ENCODE measurements at places on chromosomes 16 and 17.

GRCh38 chr17:70713694-70714093, 544.4 kb downstream of the KCNJ2 start:
- DNase-seq = no peak

- peak; percentile 76 for DNase-seq
Measured at GRCh38 chr17:77366558-77367245, 225.9 kb downstream of the SEC14L1 start.

DNA sequence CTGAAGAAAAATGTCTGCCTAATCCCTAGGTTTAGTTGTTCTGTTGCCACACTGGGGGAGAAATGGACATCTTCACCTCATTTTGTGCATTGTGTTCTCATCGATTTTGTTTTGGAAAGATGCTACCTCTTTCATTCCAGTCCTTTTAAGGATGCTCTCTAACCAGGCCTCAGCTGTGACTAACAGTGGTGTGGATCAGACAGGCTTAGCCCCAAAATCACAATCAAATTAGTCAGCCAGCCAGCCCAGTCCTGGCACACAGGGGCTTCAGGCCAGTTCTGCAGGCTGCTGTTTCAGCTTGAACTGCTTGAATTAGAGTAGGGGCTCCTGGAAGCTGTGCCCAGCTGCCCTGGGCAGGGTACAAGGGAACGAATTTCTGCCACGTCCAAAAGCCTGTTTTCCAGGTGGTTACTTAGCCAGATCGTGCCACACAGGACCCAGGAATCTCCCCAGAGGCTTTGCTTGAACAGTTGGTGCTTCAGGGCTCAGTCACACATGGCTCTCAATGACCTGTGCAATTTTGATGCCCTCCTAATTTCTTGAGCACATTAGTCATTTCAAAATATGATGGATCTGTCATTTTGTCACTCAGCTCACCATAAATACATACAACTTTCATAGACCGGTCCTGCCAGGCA, 60.7 kb downstream of the CLEC16A start:
- DNase-seq = peak; percentile 89

GRCh38 chr16:87604634-87605111, 2.4 kb downstream of the JPH3 start:
- no peak for DNase-seq

- peak; percentile 40 for DNase-seq
Measured at GRCh38 chr16:69563605-69564580, 1.9 kb upstream of the NFAT5 start.

DNA sequence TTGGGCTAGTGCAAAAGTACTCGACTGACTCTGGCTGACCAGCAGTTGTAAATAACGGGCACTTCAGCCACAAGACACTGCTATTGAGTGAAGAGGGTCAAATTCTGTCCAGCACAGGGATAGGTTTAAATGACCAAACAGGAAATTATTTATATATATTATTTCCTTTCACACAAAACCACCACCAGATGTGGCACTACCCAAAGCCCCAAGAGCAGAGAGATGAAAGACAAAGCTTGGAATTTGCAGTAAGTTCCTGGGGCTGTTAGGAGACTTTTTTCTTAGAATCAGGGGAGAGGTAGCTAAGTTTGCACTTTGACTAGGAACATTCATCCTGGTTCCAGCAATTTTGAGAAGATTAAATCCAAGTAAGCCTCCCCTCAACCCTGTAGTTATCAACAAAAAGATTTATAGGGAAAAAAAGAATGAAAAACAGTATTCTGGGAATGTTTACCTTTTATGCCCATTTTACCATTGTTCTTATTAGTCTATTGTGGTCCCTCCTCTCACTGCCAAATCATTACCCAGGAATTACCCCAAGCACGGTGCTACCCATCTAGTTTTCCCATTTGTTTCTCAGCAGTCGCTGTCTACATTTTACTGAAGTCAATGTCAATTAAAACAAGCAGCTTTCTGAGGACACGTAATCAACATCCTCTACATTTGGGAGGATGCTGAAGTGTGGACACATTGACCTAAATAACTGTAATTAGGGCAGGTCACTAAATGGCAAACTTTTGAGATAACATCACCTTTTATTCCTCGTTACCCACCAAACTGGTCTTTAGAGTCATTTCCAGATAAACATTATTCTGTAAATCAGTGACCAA, 43.5 kb downstream of the GRB7 start:
- no peak for DNase-seq

- no peak for DNase-seq
Measured at GRCh38 chr17:80871341-80871740, 120.3 kb upstream of the CHMP6 start.

- no peak for DNase-seq
Measured at GRCh38 chr16:47016700-47017133, 43.2 kb upstream of the DNAJA2 start.

DNA sequence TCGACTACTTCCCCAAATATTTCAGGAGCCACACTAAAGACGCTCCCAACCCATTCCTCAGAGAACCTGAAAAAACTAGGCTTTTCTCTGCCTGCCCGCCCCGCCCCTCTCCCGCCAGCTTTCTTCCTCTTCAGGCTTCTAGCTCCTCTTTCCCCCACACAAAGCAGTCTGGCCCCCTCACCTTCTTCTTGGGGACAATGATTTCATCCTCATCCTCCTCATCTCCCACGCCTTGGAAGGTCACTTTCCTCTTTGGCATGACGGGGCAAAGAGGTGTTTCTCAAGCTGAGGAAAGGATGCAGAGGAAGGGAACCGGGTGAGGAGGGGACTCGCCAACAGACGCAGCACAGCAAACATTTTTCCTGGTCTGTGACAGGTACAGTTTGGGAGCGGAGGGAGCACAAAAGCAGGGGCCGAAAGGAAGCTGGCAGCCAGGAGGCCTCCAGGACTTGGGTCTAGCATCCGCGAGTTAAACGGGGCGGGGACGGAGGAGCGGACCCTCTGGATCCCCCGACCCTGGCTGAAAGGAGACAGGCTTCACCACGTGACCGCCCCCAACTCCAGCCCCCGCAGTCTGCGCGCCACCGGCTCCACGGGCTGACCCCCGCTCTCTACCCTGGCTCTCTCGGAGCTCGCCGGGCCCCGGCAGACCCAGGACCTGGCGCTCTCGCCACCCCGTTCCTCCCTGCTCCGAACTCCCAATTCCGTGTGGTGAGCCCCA, 525 bp downstream of the CD2BP2 start:
- DNase-seq = peak; percentile 46

- peak; percentile 15 for DNase-seq
Measured at GRCh38 chr16:22786691-22787090, 27.3 kb upstream of the HS3ST2 start.

- peak; percentile 98 for DNase-seq
Measured at GRCh38 chr17:39199820-39200069, 338 bp upstream of the RPL19 start.

- DNase-seq = no peak
Measured at GRCh38 chr16:57069635-57070370, 22.6 kb upstream of the CPNE2 start.

DNA sequence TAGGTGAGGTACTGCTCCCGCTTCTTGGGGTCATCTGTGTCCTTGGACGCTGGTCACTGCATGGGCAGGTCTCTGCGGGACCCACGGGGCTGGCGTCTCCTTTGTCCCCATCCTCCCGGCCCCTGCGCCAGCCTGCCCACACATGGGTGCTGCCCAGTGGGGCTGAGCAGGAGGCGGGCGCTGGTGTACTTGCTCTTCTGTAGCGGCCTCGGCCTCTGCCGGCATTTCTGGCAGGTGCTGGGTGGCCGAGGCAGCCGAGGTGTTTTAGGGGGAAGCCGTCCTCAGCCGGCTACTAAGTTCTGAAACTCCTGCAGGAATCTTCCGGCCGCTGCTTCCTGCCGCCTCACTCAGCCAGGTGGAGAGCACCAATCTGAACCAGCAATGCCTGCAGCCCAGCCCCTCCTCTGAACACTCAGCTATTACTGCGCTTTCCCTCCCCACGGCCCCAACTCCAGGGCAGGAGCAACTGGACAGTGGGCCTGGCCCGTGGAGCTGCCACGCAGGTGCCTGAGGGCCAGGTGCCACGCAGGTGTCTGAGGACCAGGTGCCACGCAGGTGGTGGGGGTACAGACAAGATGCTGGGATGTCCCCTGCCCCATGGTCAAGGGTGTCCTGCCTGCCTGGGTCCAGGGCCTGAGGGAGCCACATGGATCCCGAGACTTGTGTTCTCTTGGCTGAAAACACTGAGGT, 10.0 kb downstream of the DECR2 start:
- DNase-seq = no peak

DNA sequence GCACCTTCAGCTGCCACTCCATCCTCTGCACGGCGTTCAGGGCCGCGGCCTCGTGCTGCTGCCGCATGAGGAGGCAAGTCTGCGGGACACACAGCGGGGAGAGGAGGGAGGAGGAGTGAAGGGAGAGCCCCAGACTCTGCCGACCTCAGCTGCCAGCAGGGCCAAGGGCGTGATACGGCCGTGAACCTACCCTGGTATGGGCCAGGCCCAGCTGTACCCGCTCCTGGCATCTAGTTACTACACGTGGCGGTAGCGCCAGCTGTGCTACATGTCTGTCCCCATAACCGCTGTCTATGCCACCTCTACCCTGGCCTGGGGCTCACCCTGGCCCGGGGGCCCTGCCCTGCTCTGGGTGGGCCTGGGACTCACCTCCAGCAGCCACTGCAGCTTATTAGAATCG, 51.1 kb downstream of the ZNF778 start:
- no peak for DNase-seq

DNA sequence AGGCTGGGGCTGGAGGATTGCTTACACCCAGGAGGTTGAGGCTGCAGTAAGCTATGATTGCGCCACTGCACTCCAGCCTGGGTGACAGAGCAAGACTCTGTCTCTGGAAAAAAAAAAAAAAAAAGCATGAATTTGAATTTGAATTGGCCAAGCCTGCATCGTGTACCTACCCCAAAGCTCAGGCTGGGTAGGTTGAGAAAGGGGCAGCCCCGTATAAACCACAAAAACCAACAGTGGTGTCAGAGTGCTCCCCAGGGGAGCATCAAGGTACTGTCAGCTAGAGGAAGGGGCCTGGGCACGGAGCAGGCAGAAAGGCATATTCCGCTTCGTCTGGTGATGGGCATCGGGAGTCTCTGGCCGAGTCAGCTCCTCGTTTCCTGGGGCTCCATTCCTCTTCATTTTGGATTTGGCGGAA, 40.9 kb downstream of the RAP1GAP2 start:
- no peak for DNase-seq

DNA sequence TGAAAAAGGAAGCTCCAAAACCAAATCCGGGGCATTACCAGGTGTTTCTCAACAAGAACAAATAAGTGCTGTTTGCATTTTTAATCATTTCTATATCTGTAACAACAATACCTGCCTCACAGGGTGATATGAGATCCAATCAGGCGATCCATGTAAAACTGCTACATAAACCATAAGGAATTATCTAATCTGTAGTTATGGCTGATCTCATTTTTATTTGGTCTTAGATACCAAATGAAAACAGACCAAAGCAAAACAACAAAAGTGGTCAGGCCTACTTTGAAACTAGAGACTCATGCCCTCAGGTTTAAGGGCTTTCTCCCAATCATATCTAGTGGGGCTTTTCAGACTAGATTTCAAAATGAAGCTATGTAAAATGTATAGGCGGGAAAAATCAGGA, 28.3 kb downstream of the XPO6 start:
- DNase-seq = no peak

- no peak for DNase-seq
Measured at GRCh38 chr16:12513791-12514175, 289.9 kb downstream of the CPPED1 start.

- DNase-seq = no peak
Measured at GRCh38 chr17:77619326-77619725, 339.2 kb upstream of the TNRC6C start.

DNA sequence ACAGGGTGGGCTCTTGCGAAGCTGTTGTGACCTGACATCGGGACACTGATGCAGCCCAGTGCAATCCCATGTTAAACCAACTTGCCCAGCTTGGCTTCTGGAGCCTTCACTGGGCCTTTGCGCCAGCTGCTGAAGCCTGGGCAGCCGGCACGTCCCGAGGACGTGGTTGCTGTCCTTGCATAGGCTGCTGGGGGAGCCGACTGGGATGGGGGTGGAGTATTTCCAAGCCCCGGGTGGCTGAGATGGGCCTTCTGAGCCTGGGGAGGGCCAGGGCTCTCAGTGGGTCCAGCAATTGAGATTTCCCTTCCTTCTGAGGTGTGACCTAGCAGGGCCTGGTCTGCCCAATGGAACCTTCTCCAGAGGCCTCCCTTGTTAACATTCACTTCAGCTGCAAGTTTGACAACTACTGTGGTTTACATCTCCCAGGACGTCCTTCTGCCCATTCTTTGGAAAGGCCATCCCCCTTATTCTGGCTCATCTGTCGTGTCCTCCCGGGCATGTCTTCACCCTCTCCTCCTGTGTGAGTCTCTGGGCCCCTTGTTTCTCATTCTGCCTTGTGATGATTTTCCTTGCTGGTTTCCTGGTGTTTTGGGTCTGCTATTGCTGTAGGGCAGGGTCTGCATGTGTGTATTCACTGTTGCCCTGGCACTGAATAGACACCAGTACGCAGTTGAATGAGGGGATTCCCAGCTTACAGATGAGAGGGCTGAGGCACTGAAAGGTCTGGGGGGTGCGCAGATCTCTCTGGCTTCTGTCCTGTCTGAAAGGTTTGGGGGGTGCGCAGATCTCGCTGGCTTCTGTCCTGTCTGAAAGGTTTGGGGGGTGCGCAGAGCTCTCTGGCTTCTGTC, 34.4 kb downstream of the HAPSTR1 start:
- no peak for DNase-seq

DNA sequence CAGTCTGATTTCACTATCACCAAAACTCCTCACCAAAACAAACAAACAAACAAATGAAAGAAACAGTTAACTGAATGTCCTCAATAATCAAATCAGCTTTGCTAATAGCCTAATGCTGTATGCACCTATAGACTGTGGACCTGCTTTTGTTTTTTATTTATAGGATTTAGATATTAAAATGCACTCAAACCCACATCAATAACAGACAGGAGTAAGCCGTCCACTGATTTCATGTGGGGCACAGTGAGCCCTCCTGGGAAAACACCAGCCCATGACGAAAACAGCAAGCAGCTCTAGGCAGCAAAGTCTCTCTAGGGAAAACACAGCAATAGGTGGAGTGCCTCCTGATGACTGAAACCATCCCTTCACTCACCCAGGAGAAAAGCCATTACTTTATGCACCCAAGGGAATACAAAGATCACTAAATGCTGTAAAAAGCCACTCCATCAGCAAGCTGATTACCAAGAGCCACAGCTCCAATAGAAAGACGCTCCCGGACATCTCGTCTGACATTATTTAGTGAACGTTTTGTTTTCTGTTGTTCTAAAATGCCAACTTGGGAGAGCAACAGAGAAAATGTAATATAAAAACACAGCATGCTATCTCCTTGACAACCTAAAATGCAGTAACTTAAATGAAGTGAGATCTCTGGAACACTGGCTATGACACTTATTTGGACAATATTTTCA, 47.8 kb downstream of the ANKFY1 start:
- no peak for DNase-seq

GRCh38 chr17:4605826-4606225, 21.5 kb downstream of the SMTNL2 start:
- DNase-seq = no peak

GRCh38 chr17:58384897-58385296, 32.4 kb downstream of the RNF43 start:
- DNase-seq = no peak

All from GM23248 (cell line).